CD4-positive, alpha-beta T cell treated with Interleukin-21 for 1 hour (primary cell): ENCODE measurements at places on chromosomes 6 and 20.

DNA sequence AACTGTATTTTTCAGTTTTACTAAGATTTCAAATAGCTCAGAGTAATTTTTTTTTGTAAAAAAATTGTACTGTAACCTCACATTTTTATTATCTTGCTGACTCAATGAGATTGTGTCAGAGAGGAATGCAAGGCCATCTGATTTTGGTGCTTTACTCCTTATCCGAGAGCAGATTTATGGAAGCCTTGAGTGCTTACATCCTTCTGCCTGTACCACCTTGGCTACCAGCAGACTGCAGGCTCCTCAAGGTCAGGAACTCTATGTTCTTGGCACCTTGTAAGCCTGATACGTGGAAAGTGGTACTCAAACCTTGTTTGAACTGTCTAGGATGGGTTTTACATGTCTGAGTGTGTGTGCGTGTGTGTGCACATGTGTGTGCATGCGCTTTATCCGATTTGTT lies 80.1 kb upstream of the MLIP start:
- no peak for DNase-seq

DNA sequence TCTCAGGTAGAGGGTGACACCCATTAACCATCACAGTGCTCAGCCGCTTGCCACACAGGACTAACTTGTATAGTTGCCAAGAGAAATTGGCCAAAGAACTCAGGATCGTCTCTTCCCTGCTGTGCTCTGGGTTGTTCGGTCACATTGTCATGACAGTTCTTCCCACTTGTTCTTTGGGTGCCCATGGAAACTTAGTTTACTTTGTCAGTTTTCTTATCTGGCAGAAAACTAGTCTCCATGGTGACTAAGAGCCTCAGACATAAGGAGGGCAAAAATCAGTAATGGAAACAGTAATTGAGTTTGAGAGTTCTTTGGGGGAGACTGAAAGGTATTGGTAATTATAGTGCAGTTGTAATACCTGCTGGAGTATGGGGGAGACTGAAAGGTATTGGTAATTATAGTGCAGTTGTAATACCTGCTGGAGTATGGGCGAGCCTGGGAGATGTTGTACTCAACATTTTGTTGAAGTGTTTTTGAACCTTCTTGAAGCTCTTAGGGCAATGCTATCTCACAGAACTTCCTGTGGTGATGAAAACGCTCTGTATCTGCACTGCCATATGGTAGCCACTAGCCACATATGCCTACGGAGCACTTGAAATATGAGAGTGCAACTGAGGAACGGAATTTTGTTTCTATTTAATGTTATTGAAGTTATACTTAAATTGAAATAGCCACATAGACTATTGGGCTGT lies 95.2 kb upstream of the HDGFL1 start:
- DNase-seq = no peak

- no peak for DNase-seq
Observed at GRCh38 chr6:55012454-55012853, 161.9 kb upstream of the HCRTR2 start.

- DNase-seq = no peak
Observed at GRCh38 chr20:48348022-48348421, 479.8 kb downstream of the PREX1 start.

- DNase-seq = no peak
Observed at GRCh38 chr6:105449756-105450390, 47.0 kb upstream of the PREP start.
